Motor neuron (in vitro differentiated cells): ENCODE measurements at places on chromosomes 4 and X. TPM values are rescaled to one million over a fixed set of nuclear protein-coding genes. Genes with fewer than 3 reads are reported as not detected.
A peak's percentile ranks its signal among the peaks of the same experiment; 100 is the strongest.

The TMA16 gene
- 34.9 and 36.2 TPM in 2 replicates for total RNA-seq

DNA sequence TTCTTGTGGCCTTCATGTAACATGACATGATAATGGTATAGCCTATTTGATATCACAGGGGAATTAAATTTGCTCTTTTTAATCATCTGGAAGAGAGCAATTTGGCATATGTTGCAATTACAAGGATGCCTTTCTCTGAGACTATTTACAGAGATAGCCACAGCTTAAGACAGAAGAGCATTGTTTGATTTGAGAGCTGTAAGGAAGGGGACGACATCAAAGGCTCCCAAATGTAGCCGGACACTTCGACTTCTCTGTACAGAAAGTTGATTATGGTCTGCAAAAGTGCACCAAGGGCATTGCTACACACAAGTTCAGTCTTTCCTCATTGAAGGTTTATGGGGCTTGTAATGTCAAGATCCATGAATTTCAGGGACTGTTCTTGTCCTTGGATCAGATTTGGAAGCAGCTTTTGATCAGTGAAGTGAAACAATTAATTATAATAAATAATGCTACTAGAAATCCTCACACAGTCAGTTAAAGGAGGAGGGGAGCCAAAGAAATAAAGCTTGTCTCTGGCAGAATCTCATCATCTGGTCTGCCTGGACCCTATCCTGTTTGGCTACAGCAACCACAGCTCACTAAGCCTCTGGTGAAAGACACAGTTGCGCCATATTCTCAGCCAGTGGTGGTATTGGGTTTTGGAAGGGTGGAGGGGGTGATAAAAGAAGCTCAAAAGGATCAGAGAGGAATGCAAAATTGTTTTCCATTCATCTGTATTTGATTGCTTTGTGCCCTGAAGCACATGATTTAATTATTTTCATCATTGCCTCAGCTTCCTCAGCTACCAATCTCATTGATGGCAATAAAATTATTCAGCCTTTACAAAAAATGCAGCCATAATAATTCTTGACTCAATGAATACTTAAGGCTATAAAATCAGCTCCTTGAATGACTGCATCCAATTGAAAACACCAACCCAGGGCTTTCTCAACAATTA, 654.3 kb upstream of the LCORL start:
- no peak for ATAC-seq

The FAT1 gene
- total RNA-seq, result 46.2 and 47.3 TPM in 2 replicates

The GCNA gene
- total RNA-seq, result 3.1 and 3.4 TPM in 2 replicates

DNA sequence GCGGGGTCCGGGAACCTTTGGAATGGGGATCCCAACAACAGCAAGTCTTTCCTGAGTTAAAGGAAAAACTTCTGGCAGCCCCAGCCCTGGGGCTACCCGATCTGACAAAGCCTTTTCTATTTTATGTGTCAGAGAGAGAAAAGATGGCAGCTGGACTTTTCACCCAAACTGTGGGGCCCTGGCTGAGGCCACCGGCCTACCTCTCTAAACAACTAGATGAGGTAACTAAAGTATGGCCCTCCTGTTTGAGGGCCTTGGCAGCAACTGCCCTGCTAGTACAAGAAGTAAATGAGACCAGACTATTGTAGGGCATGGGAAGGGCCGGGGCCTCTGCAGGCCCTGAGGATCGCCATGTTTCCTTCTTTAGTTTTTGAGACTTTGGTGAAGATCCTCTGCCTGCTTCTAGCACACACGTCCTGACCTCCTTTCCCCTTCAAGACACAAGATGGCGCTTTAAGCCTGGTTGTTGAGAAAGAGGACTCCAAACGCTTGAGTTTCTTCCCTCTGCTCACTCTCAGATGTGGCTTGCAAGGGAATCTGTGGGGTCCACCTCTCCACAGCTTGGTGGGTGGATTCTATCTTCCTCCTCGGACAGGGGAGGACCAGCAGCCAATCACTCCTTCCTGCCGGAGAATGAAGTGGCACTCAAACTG, 18.5 kb upstream of the DRD5 start:
- ATAC-seq, result no peak

The EREG gene
- total RNA-seq, result 0.13 and 0.18 TPM in 2 replicates

The UGT2A3 gene
- not detected in 2 replicates for total RNA-seq

DNA sequence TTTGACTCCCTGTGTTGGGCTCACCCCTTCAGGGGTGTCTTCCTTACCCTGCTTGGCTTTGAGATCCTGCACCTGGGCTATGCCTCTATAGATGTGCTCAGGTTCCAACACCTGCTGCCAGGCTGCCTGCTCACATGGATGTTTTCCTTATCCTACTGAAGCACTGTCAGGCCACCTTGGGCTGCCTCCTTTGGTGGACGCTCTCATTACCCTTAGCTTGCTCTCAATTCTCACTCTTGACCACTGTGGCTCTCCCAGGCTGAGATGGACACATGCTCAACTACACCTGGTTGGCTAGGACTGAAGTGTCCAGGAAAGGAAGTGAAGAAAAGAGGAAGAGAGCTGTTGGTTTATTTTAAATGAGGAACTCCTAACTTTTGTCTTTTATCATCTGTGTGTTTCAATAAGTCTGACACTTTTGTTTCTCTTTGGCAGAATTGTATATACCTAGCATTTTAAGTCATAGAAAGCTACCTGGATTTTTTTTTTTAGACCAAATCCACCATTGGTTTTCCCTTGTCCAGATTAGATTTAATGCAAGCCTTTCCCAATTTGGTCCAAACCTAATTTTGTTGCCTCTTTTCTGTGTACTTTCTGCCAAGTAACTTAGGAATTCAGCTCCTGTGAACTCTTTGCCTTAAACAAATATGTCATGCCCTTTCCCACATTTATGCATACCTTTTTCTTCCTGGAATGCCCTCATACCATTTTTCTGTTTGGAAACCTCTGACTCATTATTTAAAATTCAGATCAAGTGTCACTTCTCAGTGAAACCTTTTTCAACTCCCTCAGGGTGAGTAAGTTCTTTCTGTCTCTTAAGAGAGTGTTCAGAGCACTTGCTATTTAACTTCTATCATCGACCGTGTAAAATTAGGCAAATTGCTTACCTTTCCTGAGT, 175.8 kb downstream of the GC start:
- peak; percentile 84 for ATAC-seq

GRCh38 chr4:522911-523443, 24.0 kb downstream of the PIGG start:
- ATAC-seq, result no peak

- no peak for ATAC-seq
Measured at GRCh38 chr4:8590546-8590880, 2.1 kb upstream of the CPZ start.

GRCh38 chr4:1164444-1164843, 7.9 kb downstream of the SPON2 start:
- ATAC-seq, result no peak

DNA sequence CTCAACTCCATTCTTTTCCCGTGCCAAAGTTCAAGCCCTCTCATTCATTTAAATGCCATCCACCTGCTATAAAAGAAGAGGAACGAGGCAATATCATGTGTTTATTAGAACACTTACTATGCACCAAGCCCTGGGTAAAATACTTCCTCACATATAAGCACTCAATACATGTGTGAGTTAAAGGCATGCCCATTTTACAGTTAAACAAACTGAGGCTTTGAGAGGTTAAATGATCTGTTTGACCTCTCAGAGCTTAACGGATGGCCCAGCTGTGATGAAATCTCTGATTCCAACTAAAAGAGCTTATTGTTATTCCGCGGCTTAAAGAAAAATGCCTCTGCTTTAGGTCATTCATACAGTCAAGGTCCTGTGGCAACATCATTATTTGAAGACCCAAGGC, 124.3 kb downstream of the HS6ST2 start:
- no peak for ATAC-seq

GRCh38 chrX:66200855-66201795, 37.1 kb downstream of the HEPH start:
- no peak for ATAC-seq

GRCh38 chr4:146998157-146998556, 52.5 kb upstream of the TTC29 start:
- ATAC-seq, result no peak

- ATAC-seq, result no peak
Measured at GRCh38 chr4:158018831-158019230, 154.0 kb downstream of the GASK1B start.

GRCh38 chr4:101191302-101192098, 155.8 kb downstream of the PPP3CA start:
- peak; percentile 96 for ATAC-seq

GRCh38 chr4:165493359-165493758, 114.6 kb downstream of the CPE start:
- ATAC-seq, result peak; percentile 52

DNA sequence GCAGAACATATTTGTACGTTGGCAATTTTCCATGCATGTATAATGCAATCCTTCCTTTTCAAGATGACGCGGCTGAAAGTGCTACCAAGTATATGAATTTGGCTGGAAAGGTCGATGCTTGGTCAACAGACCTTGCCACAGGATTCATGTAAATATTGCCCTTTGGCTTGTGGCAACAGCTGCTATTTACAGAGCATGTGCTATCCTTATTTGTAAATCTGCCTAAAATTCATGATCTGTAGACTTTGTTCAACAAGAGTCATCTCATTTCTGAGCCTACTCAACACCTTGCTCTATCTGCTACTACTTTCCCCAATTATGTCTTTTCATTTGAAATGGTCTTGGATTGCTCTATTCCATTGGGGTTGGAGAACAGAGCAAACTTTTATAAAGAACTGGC, 1.9 kb upstream of the SMARCA1 start:
- no peak for ATAC-seq

DNA sequence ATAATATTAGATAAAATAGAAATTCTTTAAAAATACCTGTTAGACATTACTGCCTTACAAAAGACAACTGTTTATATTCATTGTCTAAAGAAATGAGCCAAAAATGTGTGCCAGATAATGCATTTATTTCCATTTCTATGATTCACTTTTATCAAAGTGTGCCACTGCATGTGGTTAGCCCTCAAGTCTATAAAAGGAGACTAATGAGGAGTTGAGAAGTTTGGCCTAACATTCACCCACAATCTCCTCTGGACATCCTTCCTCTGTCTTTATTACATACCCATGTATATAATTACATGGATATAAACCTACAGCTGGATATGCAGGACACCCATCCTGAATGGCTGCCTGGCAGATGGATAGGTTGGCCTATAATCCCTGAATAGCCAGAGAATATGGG, 42.6 kb upstream of the PDE5A start:
- no peak for ATAC-seq

DNA sequence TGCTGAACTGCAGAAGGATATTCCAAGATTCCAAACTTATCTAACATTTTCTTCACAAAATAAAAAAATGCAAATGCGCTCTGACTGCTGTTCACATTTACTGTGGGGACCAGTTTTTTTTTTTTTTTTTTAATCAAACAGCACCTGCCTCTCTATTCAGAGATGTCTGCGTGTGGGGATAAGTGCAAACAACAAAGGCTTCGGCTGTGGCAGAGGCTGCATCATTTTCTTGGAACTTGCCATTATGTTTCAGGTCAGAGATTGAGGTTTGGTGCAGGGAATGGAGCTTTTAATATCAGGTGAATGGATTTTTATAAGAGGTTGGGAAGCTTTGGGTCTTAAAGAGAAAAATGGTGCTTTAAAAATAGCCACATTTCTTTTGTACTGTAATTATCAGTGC, 78.2 kb upstream of the TET2 start:
- ATAC-seq, result no peak

- peak; percentile 37 for ATAC-seq
Measured at GRCh38 chr4:112514647-112515197, 1.3 kb downstream of the NEUROG2 start.

The NLGN4X gene
- total RNA-seq, result 49.2 and 61.7 TPM in 2 replicates

The FAAH2 gene
- total RNA-seq, result 1.4 and 1.6 TPM in 2 replicates

The SSX2B gene
- 0.41 TPM in 1 of 2 replicates, not detected in the other for total RNA-seq

DNA sequence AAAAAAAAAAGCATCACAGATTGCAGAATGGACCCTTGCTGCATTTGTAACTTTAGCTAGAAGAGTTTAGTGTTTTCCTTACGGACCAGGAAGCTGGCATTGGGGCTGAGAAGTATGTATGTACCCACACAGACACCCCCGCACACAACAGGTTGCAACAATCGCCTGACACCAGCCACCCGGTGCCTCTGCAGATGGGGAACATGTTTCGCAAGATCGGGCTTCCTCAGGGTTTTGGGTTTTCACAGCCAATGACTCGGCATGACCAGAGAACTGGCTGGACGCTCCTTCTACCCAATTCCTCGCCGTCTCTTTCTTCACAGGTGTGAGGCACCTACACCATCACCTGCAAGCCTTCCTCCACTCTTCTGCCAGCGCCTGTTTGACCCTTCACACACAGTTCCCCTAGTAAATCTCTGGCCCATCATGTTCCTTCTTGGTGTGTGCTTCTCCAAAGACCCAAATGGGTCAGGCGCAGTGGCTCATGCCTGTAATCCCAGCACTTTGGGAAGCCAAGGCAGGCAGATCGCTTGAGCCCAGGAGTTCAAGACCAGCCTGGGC, 70.4 kb downstream of the DHRSX start:
- no peak for ATAC-seq

DNA sequence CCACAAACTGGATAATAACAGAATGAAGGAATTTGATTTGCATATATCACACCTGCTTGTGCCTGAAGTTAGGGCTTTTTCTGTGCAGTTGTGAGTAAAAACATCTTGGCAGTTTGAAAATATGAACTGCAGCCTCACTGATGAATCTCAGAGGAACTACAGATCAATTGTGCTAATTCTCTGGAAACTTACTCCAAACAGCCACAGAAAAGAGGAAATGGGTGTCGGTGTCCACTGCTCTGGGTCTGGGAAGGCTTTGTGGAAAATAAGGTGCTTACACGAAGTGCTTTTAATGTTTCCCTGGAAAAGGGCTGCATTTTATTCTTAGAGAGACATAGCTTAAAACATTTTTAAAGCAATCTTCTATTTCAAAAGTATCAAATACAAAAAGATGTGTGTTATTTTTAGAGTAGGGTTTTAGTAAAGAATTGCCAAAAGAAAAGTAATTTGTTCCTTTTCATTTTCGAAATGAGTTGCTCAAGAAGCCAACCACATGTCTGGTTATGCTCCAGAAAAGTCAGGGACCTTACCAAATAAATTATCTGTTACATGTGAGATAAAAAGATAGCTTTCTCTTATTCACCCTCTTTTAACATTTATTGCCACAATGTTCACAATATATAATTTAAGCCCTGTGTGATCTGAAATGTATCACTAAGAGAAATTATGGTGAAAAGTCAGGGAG, 240.1 kb downstream of the FRAS1 start:
- no peak for ATAC-seq

- ATAC-seq, result peak; percentile 100
Measured at GRCh38 chr4:108492816-108493595, 127.4 kb upstream of the RPL34 start.

DNA sequence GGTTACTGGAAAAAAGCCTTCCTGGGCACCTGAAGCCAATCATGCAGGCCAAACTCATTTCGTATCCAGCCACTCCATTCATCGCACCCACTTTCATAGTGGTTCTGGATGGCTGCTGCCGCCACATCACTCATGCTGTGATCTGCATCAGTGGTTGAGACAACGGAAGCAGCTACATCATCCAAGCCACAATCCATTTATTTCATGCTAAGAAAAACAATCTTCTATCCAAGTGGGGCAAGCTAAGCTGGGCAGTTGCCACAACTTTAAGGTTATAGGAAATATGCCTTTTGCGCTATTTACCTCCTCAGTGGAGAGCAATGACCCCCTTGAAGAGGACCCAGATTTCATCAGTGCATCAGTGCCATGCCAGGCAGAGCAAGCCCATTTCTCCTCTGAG, 124.6 kb downstream of the GRIA3 start:
- no peak for ATAC-seq

- ATAC-seq, result no peak
Measured at GRCh38 chr4:158280856-158281255, 70.6 kb downstream of the TMEM144 start.

The GRIA3 gene
- total RNA-seq, result 8.2 and 8.6 TPM in 2 replicates
